Type B pancreatic cell (in vitro differentiated cells): ENCODE measurements at places on chromosomes 12 and 14. TPM values are rescaled to one million over a fixed set of nuclear protein-coding genes. Genes with fewer than 3 reads are reported as not detected.

GRCh38 chr12:78210894-78211302 is 380.2 kb downstream of the NAV3 start:
- no peak for DNase-seq

GRCh38 chr12:6214633-6215032 is 14.4 kb downstream of the CD9 start:
- DNase-seq: no peak

- no peak for DNase-seq
Measured at GRCh38 chr14:96519970-96520369, 17.8 kb downstream of the PAPOLA start.

- DNase-seq: no peak
Measured at GRCh38 chr12:10220398-10221077, 7.9 kb downstream of the GABARAPL1 start.

DNA sequence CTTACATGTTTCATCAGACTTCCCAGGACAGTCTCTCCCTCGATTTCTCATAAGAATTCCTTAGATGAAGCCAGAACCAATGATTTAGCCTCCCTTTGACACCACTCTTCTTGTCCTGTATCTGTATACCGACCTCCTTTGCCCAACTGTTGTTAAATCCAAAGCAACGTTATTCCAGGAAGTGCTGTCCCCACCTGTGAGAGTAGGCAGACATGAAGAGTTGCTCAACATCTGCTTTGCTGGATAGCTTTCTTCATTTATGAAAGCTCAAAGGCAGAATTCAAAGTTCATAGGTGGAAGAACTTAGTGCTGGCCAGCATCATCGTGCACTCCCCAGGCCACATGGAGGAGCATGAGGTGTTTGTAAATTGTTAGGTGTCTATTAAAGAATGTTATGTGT is 55.6 kb downstream of the GTF2A1 start:
- no peak for DNase-seq

GRCh38 chr14:101960225-101960624 is 4.1 kb upstream of the DYNC1H1 start:
- no peak for DNase-seq

The CLEC9A gene
- total RNA-seq: not detected in 2 replicates

DNA sequence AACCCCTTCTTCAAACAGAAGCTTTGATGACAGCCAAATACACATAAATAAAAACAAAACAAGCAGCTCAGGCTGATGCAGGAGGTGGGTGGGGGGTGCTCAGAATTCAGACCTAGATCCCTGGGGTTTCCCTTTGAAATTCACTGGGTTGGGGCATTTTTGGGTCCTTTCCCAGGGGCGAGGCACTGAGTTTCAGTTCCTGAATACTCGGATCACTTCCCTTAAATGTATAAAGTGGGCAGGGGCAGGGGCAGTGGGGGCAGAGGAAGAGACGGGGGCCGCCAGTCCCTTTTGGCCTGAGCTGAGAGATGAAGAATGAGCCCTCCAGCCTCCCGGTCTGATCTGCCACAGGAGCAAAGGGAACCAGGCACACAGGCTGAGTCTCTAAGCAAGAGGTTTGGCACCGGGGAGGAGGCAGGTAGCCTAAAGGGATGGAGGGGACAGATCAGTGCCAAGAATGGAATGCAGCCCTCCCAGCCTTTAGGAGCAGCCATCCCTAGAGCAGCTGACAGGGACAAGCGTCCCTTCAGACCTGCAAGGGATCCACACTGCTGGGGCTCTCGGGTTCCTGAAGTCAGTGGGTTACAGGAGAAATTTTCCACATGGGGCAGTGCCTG is 20.3 kb downstream of the KDM2B start:
- DNase-seq: no peak

The POTEM gene
- not detected in 2 replicates for total RNA-seq

The SLC25A29 gene
- 72.8 and 101 TPM in 2 replicates for total RNA-seq

DNA sequence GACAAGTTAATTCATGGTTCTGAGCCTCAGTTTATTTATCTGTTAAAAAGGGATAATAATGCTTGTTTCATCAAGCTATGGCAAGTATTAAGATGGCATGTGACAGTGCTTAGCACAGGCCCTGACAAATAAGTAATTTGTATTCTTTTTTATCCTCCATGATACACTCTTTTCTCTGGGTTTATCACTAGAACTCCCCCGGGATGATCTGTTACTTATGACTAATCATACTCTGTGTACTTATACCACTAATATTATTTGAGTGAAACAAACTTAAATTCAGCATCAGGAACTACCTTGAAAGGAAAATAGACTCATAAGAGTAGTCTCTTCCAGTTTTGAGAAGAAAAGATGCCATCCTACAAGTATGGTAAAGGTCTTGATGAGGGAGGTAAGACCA is 283.8 kb downstream of the PAWR start:
- no peak for DNase-seq

DNA sequence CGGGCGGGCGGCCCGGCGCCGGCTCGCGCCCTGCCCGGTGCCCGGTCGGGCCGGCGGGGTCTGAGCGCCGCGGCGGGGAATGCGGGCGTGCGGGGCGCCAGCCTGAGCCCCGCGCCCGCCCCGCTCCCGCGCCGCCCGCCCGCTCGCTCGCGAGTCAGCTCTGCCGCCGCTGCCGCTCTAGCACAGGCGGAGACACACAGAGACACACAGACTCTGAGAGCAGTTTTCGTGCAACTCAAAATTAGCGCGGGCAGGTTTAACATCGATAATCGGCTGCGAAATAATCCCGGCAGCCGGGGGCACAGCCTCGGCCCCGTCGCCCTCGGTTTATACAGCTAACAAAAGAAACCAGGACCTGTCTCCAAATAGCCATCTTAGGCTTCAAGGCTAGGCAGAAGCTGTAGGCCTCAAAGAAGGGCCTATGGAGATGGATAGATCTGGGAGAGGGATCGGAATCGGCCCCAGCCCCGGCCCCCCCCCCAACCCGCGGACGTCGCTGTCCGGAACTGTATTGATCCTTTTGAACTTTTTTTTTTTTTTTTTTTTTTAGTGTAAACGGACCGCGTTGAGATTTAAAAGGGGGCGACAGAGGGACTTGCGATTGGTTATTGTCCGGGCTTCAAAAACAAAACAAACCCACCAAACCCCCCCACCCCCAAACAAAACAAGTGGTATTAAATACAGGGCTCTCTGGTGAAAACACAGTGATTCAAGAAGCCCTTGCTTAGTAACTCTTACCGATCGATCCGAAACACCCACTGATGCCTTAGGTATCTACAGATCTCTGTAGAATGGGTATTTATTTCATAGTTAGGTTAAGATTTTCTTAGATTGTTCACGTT is 1.1 kb downstream of the ARID2 start:
- peak; percentile 70 for DNase-seq

- no peak for DNase-seq
Measured at GRCh38 chr14:54662491-54663133, 95.7 kb downstream of the SAMD4A start.

The FAM90A1 gene
- total RNA-seq: 0.36 TPM in 1 of 2 replicates, not detected in the other
